ENCODE measurements at places on chromosomes 16 and 17.
A peak's percentile ranks its signal among the peaks of the same experiment; 100 is the strongest.

GRCh38 chr17:17237026-17237799 is at the start of gene FLCN:
Gene FLCN, minus strand, starts transcription at chr17:17237168. Its CDS starts 9,031 bp downstream, at chr17:17228137.
- peak; percentile 85 for DNase-seq

- DNase-seq: no peak
Observed at GRCh38 chr16:27551036-27551435, 1.1 kb downstream of the KATNIP start.

DNA sequence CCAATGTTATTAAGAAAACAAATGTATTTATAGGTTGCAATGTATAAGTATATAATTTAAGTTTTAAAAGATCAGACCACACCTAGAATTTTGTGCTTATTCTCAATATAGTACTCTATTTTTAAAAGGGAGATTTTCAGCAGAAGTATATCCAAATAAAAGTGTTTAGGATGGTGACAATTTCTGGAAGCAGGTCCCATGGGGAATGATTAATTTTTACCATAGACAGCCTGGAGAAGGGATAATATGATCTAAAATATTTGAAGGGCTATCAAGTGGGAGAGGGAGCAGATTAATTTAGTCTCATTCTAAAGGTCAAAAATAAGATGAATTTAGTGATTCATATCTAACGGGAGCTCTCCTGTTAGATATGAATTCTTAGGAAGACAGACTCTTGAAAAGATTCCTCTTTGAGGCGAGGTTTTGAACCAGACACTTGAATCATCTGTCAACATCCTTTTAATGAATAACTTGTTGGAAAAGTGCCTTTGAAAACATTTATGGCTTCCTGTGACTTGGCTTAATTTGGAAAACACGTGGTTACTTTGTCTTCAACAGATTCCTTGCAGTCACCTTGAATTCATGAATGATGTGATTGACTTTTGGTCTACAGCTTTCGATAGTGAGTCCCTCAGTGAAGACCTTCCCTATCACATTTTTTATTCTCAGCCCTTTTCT is 29.3 kb upstream of the SMIM36 start:
- DNase-seq: peak; percentile 88

DNA sequence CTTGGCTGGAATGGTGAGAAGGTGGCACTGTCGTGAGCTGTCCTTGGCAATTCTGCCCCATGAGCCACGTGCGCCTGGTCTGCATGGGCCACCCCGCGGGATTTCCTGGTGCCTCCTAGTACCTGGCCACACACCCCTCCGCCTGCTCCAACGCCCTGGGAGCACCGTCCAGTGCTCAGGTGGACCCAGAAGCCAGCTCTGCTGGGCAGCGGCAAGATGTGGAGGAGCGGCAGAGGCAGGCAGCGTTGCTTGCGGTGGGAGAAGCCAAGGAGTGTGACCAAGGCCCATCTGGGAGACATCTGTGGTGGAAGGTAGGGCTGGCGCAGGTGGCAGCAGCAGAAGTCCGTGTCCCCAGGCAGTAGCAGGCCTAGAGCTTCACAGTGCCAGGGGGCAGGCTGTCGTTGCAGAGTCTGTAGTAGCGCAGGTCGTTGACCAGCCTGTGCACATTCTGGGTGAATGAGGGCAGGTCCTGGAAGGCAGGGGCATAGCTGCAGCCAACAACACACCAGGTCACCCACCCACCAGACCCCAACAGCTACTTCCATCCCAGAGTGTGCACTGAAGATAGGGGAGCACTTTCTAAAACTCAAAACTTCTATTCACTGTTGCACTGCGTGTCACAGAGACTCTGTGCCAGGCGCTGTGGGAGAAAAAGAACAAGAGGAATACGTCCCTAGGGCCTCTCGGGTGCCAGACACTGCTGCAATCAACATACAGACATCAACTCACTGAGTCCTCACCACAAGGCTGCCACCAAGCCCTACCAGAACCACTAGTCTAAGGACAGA is 34.9 kb upstream of the GSG1L start:
- DNase-seq: no peak

DNA sequence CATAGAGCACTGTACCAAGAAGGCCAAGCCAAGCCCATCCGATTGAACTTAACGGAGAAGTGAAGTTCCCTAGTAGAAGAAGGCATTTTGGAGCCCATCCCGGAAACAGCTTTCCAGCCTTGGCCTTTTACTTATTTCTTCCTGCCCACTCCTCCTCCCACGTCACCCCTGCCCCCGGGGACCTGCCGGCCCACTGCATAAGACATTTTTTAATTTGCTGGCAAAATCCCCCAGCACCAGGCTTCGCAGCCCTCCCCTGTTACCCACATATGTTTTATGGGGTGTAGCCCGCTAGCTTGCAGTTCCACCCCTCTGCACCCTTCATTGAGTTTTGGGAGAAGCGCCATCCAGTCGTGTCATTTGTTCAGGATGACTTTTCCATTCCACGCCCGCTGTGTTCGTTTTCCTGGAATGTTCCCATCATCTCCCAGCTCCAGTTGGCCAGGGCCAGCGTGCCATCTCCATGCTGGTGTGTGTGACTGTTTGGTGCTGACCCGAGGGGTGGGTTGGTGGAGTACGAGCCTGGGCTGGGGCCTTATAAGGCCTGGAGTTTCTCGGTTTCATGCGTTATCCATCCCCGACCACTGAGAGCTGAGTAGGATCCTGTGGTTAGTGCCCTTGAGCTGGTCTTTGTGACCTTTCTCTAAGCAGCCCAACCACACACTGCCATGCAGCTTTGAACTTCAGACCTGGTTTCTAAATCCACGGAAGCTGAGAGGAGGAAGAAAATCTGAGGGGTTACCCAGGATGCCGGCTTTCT is 20.0 kb upstream of the TBX2 start:
- no peak for DNase-seq

GRCh38 chr17:43573579-43574321 is 27.6 kb upstream of the ETV4 start:
- DNase-seq: no peak

DNA sequence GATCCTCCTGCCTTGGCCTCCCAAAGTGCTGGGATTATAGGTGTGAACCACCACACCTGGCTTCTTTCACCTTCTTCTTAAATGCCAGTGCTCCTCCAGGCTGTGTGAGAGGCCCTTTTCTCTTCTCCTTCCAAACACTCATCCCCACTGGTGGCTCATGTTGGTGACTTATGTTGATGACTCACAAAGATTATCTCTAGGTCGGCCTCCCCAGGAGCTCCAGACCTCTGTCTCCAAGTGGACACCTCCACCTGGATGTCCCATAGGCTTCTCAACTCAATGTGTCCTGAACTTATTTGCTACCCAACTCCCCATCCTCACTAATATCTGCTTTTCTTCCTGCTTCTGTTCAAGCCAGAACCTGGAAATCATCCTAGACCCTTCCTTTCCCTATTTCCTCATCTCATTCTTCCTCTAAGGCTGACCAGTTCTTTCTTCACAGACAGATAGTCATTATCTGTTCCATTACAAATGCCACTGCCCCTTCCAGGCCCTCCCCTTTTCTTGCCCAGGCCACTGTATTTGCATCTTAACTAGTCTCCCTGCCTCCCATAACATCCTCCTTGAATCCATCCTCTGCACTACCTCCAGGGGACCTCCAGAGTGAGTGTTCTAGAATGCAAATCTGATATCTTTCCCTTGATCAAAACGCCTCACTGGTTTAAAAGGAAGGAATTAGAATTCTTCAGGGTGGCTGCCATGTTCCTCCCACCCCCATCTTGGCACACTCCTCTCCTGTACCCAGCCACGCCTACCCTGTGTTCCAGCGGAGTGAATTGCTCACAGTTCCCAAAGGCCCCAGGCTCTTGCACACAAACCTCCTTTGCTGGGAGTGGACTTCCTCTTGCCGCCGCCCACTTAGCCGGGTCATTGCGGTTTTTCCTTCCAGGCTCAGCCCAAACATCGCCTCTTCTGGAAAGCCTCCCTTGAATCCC is 34.8 kb upstream of the FBXO47 start:
- DNase-seq: peak; percentile 71

- DNase-seq: no peak
Observed at GRCh38 chr17:60318326-60318725, 73.6 kb downstream of the USP32 start.

DNA sequence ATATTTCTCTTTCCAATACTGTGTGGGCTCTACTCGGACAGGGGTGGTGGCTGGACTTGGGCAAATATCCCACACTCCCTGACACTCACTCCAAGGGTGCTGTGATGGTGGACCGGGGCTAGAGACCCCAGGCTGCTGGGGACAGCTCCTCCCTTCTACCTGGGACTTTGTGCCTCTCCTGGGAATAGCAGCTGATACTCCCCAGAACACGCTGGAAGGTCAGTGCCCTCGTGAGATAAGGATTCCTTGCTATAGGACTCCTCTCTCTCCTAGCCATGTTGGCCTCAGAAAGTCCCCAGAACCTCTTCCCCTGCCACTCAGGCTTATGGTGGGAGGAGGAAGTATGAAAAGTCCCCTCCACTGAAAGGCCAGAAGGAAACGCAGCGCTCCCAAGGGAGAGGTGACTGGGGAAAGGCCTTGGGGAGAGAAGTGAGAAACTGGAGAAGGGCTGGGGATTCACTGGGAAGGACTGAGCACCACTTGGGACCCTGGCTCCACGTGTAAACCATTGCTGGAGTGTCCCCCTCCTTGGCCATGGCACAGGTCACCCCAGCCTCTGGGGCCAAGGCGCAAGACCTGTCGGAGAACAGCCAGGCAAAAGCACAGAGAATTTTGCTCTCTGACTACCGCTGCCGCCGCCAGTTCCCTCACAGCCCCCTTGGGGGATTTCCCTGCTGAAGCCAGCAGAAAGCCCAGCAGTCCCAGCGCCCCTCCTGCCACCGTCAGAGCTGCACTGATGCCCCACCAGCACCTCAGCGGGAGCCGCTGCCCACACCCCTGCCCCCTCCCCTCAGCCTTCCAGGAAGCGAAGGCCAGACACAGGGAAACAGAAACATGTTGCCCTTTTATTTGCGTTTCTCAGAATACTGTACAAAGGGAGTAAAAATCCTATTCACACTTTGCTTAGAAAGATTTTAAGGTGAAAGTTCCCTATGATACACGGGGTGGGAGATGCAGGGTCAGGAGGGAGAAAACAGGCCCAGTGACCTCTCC is 2.1 kb upstream of the GSDMB start:
- no peak for DNase-seq

DNA sequence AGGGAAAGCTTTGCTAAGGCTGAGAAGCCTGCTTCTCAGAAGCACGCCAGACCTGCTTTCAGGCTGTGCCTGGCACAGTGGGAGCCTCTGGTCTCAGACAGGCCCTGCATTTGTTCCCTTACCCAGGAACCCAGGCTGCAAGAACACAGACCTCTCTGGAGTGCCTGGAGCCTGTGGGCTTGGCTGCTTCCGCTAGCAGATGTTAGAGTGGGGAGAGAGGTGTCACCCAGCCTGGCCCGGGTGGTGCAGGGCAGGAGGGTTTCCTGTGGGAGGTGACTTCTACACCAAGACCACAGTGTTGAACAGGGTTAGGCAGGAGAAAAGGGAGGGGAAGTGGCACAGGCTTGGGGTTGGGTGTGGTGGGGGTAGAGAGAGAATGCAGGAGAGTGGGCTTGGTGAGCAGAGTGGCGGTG is 35.8 kb upstream of the ADGRG1 start:
- no peak for DNase-seq

DNA sequence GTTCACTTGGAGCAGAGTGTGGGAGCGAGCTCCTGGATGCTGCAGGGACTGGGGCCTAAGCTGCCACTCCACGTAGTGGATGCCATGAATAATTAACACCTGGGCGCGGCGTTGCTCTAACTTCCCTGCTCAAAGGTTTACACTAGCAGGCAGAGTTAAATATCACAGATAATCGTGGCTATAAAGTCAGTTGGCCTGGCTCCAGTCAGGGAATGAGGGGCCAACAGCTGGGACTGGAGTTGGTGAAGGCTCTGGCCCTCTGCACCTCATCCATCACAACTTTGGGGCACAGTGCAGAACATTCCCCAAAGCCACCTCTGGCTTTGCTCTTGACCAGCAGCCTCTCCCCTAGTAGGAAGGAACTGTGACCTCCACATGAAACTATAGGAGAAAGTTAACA is 10.9 kb downstream of the HOXB4 start:
- DNase-seq: no peak

DNA sequence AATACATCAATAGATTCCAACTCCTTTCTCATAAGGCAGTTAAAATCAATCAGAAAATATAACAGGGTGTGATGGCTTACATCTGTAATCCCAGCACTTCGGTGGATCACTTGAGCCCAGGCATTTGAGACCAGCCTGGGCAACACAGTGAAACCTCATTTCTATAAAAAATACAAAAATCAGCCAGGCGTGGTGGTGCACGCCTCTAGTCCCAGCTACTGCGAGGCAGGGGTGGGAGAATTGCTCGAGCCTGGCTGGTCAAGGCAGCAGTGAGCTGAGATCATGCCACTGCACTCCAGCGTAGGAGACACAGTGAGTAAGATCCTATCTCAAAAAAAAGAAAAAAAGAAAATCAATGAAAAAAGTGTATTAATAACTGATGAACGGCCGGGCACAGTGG is 258.6 kb downstream of the NTN1 start:
- DNase-seq: no peak

DNA sequence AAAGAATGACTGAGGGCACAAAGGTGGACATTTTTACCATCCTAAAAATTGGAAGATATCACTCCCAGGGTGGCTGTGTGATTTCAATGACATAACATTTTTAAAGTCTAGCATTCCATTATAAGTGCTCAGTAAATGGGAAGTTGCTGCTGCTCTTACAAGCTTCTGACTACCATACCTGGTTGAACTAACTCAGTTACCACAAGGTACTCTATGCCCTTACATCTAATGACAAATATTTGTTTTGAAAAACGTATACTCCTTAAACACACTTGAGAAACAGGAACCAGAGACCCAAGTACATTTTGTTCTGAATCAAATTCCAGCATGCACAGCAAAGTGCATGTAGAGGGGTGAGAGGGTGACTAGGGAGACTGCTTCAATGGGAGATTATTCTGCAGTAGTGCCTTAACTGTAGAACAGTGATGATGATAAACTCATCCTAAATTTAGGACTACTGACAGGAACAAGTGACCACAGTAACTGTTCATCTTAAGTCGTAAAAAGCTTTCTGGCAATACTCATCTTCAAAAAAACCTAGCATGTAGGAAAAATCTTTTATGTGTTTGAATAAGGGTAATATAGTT is 83.5 kb downstream of the KANSL1 start:
- no peak for DNase-seq

GRCh38 chr16:51919736-51920135 is 627.2 kb downstream of the TOX3 start:
- DNase-seq: no peak

- no peak for DNase-seq
Observed at GRCh38 chr16:67855789-67856188, 8.3 kb upstream of the CENPT start.

- no peak for DNase-seq
Observed at GRCh38 chr16:83727751-83728352, 79.9 kb upstream of the HSBP1 start.

DNA sequence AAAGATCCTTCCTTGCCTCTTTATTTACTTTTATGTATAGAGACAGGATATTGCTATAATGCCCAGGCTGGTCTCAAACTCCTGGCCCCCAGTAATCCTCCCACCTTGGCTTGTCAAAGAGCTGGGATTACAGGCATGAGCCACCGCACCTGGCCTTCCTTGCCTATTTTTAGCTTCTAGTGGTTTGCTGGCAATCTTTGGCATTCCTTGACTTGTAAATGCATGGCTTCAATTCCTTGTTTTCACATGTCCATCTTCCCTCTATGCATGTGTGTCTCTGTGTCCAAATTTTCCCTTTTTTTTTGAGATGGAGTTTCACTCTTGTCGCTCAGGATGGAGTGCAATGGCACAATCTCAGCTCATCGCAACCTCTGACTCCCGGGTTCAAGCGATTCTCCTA is 22.5 kb downstream of the HEXIM2 start:
- no peak for DNase-seq
